ENCODE measurements at places on chromosomes 12 and 14.

- DNase-seq, result no peak
Measured at GRCh38 chr14:38291681-38292467, 36.0 kb upstream of the CLEC14A start.

GRCh38 chr12:27412047-27412446 is 34.5 kb upstream of the SMCO2 start:
- DNase-seq, result no peak

DNA sequence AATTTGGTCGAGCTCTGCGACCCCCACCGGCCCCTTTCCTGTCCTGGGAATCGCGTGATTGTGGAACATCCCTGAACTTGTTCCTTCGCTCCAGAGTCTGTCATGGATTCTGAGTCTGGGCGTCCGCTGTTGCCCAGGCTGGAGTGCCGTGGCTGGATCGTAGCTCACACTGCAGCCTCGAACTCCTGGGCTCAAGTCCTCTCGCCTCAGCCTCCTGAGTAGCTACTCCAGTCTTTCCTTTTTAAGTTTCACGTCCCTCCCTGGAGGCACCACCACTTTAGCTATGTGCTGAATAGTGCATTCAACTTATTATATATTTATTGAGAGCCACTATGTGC is 698 bp downstream of the ACOT6 start:
- DNase-seq, result no peak

GRCh38 chr14:59871166-59871495 is 555 bp upstream of the RTN1 start:
- DNase-seq, result no peak

DNA sequence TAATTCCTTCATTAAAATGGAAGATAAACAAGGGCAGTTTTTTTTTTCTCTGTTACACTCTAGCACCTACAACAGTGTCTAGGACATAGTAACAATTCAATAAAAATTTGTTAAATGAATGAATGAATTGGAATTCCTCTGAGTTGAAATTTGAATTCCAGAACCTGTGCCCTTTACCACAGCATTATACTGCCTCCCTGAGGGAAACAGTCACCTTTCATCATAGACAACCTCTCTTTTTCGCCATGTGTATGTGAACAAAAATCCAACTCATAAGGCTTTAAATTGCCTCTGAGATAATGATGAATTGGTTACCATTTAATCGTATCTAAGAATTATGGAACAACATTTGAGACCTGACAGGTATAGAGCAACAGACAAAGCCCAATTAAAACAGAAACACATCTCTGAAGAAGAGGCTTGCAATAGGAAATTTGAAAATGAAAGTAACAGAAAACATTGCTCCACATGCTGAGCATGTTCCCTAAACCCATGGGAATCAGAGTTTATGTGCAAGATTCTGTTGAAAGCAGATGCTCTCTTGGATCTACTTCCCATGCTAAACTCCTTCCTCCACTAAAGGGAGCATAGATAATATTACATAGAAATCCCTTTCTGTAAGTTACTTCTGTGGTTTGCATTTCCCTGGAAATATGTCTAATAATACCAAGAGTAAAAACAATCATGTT is 657.8 kb downstream of the GALC start:
- DNase-seq, result no peak

DNA sequence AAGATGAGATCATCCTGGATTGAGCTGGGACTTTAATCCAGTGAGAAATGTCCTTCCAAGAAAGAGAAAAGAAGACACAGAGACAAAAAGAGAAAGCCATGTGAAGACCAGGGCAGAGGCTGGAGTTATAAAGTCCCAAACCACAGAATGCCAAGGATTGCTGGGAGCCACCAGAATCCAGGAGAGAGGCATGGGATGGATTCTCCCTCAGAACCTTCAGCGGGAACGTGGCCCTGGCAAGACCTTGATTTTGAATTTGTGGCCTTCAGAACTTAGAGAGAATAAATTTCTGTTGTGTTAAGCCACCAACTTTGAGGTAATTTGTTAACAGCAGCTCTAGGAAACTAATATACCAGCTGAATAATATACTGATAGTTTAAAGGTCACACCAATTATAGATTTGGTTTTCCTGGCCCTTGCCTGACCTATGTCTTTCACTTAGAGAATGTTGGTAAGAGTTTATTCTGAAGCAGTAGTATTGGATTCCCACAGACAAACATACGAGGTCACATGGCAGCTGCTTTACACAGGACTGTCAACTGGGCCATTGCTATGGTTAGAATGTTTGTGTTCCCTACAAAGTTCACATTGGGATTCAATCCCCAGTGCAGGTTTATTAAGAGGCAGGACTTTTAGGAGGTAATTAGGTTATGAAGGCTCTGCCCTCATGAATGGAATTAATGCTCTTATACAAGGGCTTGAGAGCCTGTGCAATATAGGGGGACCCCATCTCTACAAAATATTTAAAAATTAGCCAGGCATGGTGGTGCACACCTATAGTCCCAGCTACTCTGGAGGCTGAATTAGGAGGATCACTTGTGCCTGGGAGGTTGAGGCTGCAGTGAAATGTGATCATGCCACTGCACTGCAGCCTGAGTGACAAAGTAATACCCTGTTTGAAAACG is 156.5 kb upstream of the EEA1 start:
- no peak for DNase-seq

DNA sequence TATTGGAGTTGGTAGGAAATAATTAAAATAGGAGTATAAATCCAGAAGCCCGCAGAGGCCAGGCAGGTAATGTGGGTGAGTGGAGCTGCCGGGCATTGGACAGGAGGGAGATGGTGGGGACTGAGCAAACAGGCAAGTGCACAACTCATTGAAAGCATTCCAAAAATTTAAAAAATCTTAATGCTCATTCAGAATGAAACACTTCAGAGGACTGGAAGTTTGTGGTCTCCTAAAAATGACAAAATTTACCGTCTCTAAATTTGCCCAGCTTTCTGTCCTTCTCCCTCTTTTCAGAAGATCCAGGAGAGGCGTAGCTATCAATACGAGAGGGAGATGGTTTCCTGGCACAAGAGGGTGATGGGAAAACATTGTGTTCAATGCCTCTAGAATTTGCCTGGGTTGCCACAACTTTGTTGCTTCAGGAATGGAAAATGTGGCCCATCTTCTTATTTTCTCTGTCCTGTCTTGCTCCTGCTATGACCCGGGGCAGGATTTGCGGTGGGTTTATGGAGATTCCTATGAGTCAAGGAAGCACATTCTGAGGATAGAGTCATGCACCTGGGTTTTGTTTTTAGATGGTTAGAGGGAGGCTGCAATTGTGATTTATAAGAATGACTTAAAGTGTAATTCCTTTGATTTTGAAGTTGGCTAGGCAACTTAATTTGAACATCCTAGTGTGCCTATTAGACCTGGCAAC is 72.2 kb downstream of the BORCS5 start:
- DNase-seq, result peak; percentile 68

DNA sequence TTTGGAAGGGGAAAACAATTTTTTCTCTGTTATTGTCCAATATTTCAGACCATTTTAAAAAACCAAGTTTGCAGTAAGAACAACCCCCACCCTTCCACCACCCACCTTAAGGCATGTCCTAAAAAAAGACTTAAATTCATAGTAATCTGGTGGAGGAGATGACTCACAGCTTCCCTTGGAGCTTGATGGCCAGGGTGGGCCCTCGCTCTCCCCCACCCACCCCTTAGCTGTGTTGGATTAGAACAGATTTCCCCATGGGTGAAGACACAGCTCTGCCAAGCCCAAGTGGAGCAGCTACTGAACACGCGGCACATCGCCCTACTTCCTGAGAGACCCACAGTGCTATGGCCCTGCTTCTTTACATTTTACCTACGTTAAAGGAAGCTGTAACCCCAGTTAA is 140.3 kb downstream of the GCH1 start:
- no peak for DNase-seq

DNA sequence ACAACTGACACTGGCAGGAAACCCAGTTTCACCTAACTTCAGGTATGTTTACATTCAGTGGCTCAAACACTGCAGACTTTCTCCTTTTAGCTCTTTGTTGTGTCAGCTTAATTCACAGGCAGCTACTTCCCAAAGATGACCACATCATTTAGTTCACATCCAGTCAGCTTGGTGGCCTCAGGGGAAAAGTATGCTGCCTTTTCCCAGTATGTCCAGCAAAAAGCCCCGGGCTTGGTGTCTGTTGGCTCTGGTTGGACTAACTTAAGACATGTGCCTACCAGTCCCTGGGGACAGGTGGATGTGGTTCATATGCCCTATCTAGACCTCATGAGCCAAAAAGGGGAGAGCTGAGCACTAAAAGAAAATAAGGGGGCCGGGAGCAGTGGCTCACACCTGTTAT is 56.4 kb downstream of the GOLGA5 start:
- DNase-seq, result no peak

DNA sequence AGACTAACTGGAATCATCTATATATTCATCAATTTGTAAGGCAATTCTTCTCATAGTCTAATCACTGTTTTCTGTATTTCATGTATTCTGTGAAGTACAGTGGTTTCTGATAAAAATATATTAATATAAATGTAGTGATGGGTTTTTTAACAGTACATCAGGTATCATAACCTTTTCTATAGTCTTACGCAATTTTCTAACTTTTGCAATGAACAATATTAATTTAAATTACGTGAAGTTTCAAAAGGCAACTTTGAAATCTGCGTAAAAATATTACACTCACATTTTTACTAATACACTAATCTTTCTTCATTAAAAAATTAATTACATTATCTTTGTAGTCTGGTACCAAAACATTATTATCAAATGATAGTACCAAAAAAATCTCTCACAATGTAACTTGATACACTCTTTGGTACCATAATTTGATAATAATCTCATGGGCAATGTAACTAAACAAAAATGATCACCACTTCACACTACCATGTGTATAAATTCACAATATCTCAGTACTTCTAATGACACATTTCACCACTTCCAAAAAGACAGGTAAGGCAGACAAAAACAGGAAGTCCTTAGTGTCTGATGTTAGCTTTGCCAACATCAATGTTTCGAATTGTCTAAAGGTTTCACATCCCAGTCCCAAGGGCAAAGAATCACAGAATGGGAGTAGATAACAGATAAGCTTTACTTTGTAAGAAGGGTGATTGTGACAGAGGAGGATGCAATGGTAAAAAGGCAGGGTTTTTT is 8.7 kb downstream of the DNAI7 start:
- DNase-seq, result no peak

DNA sequence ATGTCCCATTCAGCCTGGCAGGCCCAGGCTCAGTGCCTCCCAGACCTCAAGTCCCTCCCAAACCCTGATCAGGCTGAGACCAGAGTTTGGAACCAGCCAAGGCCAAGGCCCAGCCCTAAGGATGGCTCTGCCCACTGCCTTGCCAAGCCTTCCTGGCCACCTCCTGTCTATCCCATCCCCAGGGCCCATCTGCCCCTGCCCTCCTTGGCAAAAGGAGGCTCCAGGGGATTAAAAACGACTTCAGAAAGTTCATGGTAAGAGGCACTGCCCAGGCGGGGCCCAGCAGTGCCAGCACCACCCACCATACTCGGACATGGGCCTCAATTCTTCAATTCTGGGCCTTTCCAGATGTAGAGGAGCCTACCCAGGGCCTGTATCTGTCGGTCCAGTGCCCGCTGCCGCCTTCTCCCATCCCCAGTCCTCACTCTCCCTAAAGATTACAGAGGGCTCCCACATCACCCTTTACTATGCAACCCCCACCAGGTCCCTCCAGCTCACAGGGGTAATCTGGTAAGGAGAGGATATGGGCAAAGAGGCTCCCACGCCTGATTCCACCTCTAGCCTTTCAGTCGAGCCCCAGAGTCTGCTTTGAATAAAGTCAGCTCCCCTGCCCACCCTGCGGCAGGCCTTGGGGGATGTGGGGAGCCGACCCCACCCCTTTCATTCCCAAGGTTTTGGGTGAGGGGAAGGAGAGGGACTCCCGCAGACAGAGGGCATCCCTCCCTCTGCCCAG is 932 bp downstream of the ADCY6 start:
- DNase-seq, result no peak

DNA sequence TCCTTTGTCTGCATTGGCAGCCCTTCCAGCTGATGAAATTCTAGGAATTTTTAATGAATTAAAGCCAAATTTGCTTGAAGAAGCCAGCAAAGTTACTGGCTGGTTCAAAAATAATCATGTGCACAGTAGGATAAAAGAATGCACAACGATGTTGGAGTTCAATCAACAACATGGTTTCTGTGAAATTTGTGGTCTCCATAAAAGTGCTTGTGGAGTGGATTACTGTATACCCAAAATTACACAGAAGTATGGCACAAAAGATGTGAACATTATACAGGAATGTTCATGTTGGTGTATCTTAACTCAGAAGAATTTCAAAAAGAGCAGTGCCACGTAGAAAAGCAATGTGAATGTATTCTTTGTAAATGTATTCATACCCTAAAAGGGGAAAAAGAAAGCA is 105.0 kb upstream of the METAP2 start:
- no peak for DNase-seq

- no peak for DNase-seq
Measured at GRCh38 chr12:65926119-65926908, 102.0 kb downstream of the HMGA2 start.

DNA sequence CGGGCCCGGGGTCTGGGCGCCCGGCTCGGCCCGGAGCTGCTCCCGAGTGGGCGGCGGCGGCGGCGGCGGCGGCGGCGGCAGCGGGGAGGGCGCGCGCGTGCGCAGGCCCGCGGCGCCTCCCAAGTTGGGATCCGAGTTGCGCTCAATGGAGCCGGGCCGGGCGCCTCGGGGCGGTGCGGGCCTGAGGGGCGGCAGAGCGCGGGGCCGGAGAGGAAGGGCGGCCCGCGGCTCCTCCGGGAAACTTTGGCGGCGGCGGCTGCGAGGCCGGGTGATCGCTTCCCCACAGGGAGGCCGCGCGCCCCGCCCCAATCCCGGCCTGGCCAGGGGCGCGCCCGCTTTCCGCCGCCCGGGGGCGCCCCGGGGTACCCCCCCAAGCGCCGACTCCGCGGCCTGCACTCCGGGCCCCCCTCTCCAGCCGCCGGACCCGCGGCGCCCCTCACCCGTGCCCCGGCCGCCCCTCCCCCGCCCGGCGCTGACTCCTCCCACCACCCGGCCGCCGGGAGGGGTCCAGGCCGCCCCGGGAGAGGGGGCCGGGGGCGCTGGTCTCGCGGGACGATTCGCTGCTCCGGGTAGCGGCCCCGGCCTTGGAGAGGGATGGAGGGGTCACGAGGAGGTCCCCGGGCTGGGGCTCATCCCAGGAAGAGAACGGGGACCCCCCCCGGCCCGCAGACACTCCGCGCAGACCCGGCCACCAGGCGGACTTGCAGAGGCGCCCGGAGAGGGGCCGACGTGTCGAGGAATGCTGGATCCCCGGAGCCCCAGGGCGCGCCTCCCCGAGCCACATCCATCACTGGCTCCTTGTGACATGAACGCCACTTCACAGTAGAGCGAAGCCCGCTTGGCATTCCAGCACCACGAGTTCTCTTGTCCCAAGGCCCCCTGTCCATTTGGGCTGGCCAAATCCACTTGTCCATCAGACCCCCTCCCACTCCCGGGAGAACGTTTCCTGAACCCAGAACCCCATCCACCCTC is at the start of gene RILPL1:
Gene RILPL1 (minus strand): TSS at position 48 of the 972 bp plus-strand sequence. CDS start 237 bp downstream, outside the sequence.
- DNase-seq, result peak; percentile 79

DNA sequence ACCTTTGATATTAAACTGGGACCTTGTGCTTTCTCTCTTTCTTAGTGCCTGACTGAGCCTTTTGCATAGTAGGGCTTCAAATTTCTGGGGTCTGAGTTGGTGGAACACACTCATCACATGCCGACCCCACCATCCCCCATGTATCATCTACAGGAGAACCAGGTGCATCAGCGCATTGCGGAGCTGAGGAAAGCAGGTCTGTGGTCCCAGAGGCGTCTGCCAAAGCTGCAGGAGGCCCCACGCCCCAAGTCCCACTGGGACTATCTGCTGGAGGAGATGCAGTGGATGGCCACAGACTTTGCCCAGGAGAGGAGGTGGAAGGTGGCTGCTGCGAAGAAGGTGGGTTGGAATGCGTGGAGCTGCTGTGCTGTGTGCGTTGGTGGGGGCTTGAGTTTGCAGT is 37.8 kb downstream of the EP400 start:
- DNase-seq, result no peak
